ENCODE measurements at places on chromosomes 11 and 22.

DNA sequence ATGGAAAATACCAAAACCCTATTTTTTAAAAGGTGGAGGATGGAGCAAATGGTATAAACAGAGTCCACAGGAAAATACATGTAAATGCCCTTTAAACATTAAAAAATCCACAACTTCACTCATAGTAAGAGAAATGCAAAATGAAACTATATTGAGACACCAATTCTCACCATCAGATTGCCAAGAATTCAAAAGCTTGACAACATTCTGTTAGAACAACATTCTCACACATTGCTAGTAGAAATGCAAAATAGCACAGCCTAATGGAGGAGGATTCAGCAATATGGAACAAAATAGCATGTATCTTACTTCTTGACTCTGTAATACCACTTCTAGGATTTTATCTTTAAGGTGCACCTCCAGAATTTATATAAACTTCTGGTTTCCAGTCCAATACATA is 351.8 kb downstream of the NXPE2 start:
- DNase-seq, result no peak

- no peak for DNase-seq
Observed at GRCh38 chr11:1827095-1827813, 7.5 kb upstream of the SYT8 start.

- no peak for DNase-seq
Observed at GRCh38 chr11:790721-791564, 1.1 kb upstream of the CEND1 start.

GRCh38 chr11:22775248-22775647 is 54.4 kb downstream of the SVIP start:
- DNase-seq, result no peak

GRCh38 chr22:45645526-45646414 is 25.9 kb upstream of the ATXN10 start:
- DNase-seq, result peak; percentile 77

- DNase-seq, result no peak
Observed at GRCh38 chr11:129451524-129451923, 75.9 kb downstream of the BARX2 start.

DNA sequence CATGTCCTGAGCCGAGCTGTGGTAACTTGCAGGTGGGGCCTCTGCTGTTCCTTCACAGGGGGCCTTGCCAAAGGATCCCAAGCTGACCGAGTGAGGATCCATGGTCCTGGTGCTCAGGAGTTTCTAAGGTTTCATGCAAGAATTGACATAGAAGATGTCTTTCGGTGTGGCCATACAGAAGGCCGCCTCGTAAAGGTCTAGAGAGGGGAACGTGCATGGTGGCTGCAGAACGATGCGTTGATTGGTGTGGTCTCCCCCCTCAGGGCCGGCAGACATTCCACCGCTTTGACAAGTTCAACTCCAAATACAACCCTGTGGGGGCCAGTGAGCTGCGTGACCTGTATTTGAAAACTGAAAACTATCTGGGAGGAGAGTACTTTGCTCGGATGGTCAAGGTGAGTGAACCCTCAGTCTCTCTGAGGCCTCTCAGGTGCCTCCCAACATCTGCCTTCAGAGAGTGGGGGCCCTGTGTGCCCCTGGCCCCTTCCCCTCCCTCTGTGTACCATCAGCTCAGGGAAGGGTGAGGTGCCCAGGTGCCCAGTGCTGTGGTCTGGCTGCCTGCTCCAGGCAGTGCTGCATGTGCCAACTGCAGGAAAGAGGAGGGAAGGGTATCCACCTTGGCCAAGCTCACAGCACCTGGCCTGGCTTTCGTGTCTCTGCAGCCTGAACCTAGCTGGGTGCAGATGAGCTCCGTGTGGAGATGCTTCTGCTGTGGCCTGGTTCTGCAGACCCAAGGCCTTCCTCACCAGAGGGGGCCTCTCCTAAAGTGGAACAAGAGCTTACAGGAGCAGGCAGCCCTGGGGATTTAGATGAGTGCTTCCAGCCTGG is 39.8 kb downstream of the AMPD3 start:
- DNase-seq, result no peak

DNA sequence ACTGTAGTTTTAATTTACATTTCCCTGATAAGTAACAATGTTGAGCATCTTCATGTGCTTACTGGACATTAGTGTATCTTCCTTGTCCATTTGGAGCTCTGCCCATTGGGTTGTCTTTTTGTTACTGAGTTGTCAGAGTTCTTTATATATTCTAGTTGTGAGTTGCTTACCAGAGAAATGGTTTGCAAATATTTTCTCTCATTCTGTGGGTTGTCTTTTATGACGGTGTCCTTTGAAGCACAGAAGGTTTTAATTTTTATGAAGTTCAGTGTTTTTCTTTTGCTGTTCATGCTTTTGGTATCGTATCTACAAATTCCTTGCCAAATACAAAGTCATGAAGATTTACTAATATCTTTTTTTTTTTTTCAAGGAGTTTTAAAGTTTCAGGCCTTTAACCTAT is 42.4 kb downstream of the ZBTB44 start:
- no peak for DNase-seq

DNA sequence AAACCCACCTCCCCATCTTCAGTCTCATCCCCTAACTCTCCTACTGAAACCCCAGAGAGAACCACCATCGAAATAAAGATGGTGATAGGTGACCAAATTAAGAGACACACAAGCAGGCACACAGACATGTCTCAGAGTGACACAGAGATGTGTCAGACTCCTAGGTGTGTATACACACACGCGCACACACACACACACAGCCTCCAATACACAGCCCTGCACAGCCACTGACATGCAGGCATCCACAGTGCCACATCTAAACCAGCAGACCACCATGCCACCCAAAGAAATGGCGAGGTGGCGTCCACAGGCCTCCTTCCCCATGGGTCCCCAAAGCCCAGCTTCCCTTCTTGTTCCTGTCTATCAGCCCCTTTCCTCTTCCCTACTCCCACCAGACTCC is 27.4 kb downstream of the NRXN2 start:
- DNase-seq, result no peak
